ENCODE measurements at places on chromosomes 11 and 22. TPM values are rescaled to one million over a fixed set of nuclear protein-coding genes. Genes with fewer than 3 reads are reported as not detected.

The SLC7A4 gene
- 0.39 TPM for total RNA-seq

The BEST1 gene
- 5.0 TPM for total RNA-seq

The GSTT2B gene
- not detected for total RNA-seq

GRCh38 chr11:92458486-92458885 is 233.9 kb downstream of the FAT3 start:
- no peak overlapping the region for H3K27ac ChIP-seq
- no peaks in the 10 kb centered on the region for H3K4me1 ChIP-seq
- H3K36me3 ChIP-seq, result no peaks in the 10 kb centered on the region
- H3K4me3 ChIP-seq, result no peak overlapping the region
- DNase-seq, result no peak

DNA sequence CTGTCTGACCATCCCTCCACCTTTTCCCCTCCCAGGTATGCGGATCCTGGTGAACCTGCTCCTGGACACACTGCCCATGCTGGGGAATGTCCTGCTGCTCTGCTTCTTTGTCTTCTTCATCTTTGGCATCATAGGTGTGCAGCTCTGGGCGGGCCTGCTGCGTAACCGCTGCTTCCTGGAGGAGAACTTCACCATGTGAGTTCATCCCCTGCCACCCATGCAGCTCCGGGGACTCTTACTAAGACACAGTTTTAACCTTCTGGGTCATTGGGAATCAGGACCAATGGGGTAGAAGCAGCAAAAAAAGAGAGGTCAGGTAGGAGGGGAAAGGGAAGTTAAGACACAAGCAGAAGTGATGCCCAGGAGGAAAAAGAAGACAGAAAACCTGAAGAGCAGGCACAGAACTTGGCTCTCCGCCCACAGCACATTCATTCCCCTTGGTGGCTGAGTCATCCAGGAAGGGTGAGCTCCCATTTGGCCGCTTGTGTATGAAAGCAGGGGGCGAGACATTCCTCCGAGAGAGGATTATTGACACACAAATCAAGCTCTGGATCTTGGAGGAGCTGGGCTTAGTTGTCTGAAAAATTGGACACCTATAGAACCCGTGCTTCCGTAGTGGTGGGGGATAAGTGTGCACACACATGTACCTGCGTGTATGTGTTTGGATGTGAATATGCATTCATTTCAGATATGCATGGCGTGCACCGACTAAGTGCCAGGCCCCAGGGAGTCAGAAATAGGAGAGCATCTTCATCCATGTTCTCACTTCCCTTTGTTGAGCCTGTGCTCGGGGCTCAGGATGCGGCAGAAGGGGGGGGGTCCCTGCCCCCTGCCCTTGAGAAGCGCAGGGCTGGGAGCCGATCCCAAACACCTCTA is 64.2 kb downstream of the CACNA1I start:
- no peaks in the 10 kb centered on the region for H3K36me3 ChIP-seq
- H3K4me1 ChIP-seq, result no peaks in the 10 kb centered on the region
- H3K4me3 ChIP-seq, result no peak overlapping the region
- DNase-seq, result no peak
- no peaks in the 10 kb centered on the region for H3K27me3 ChIP-seq

DNA sequence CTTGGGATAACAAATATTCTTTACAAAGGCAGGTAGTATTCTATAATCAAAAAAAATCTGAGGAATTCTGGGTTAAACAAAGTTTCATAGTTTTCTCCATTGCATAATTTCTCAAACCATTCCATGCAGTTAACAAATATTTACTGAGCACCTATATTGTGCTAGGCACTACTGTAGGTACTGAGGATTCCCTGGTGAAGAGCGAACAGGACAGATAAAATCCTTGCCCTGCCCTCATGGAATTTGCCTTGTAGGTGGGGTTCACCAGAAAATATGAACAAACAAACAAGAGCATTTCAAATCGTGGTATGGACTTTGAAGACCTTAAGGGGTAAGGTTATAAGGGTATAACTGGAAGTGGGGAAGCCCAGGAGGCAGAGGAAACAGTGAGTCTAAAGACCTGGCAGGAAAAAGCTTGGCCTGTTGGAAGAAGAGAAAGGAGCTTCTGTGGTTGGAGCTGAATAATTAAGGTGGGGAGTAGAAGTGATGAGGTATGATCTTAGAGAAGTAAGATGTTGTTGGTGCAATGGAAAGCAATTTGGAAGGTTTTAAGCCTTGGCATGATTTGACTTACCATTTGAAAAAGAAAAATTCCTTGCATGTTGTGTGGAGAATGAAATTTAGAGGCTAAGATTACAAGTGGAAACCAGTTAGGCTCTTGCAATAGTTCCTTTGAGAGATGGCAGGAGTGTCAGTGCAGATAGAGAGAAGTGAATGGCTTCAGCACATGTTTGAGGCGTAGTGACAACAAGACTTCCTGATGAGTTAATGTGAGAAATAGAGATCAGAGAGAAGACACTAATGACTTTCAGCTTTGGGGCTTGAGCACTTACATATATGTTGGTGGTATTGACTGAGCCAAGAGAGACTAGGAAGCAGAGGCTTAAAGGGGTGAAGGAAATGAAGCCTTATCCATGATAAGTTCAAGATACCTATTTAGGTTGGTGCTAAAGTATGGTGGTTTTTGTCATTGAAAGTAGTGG is 55.7 kb upstream of the PICALM start:
- no peaks in the 10 kb centered on the region for H3K4me1 ChIP-seq
- H3K4me3 ChIP-seq, result no peak overlapping the region
- DNase-seq, result no peak
- H3K27me3 ChIP-seq, result no peaks in the 10 kb centered on the region
- no peak overlapping the region for H3K27ac ChIP-seq
